ENCODE measurements at places on chromosomes 3 and 15. TPM values are rescaled to one million over a fixed set of nuclear protein-coding genes. Genes with fewer than 3 reads are reported as not detected.

DNA sequence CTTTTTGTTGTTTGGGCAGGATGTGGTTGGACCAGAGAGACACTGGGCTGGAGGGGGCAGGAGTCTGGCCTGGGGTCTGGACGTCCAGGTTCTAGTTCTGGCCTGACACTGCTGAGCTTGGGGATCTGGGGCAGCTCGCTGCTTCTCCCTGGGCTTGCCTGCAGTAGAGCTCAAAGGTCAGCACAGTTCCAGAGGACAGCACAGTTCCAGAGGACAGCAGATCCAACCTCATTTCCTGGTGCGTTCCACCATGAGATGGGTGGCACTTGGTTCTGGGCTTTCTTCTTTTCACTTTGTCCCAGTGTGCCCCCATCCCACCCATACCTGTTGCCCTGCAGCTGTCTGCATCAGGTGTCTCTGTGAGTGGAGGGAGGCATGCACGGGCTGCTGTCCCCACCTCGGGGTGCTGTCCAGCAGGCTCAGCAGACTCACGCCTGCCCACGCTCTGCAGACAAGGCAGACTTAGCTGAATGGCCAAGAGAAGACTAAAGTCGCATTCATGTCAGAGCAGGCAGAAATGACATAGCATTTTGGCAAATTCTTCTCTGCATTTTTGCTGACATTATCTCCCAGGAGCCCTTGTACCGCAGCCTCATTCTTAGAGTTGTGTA is 16.7 kb downstream of the CACNA2D3 start:
- peak; percentile 20 for DNase-seq

DNA sequence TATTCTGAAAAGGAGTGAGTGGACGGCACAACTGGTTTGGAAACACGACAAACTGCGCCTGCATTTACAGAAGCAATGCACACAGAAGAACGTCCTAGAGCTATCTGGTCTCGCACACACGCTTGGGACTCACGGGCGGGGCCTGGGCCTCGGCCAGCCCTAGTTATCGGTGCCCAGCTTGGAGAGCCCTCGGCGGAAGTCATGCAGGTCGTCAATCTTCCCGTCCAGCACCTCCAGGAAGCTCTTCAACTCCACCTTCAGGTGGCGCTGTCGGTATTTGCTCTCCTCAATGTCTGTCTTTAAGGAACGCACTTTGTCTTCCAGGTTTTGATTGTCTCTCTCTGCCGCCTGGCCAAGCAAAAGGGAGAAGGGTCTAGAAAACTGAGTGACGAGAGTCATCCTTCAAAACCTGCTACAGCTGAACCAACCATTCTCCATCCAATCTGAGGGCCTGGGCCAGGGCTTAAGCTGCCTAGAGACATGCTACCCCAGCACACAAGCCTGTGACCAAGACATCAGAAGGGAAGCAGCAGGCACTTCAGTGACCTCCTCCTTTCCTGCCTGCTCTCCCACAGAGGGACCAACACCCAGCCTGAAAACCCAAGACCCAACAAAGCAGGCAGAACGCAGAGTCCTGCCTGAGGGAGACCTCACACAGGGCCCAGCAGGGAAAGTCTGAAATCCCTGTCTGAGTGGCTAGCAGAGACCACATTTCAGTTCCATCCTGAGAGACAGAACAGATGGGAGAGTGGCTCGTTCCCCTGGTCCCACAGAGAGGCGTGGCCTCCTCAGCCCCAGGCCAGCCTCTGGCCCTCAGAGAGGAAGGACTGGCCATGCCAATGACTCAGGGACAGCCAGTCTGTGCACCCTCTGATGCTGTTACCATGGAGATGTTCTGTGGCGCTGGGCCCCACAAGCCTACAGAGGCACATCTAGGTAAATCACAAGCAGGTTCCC is 40.4 kb downstream of the WHAMM start:
- DNase-seq, result peak; percentile 88

DNA sequence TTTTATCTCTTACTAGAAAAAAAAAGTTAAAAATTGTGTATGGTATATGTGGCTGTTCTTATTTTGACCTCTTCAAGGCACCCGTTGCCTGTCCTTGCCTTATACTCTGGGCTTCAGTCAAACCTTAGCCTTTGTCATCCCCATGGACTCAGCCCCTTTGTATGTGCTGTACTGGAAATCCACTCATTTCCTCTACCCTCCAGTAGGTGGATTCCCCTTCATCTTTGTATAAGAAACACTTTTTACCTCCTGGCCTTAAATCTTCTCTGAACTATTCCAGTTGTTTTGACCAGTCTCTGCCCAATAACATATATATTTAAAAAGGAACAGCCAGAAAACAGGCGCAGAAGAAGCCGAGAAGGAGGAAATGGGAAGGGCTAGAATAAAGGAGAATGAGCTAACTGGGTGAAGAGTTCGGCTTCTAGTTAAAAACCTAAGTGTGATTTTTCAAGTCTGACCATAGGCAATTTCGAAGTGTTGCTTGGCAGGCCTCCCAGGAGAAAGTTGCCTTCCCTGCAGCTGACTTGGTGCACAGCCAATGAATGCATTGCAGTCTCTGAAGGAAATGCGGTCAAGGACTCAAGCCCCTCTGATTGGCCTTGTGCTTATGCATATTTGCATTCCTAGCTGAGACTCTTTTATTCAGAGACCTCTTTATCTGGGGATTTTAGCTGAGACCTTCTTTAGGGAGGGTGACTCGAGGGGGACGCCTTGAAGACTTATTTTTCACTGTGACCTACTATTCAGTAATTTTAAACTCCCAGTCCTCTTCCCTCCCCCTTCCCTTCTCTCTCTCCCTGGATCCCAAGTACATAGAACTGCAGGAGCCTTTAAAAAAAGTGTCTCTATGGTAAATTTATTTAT is 277.4 kb downstream of the ROBO1 start:
- DNase-seq, result peak; percentile 17

DNA sequence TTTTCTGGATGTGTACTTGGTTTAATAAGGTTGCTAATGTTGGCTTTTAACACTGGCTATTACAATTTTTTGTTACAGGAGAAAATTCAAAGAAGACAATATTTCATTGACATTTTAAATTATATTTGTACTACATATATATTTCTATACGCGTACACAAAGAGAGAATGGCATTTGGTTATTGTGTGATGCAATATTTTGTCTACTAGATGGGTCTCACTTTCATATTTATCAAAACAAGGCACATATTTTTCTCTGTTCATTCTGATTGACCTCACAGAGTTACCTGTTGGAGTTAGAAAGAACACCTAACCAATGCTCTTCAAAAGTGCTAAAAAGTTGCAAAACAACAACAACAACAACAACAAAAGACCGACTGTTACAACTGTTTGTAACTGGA is 50.2 kb upstream of the VGLL3 start:
- DNase-seq, result no peak

ST3GAL6 gene
- 7.6 TPM for polyA plus RNA-seq

HIGD1A gene
- 307 TPM for polyA plus RNA-seq

ZMYND10 gene
- polyA plus RNA-seq, result 2.5 TPM

EPHB3 gene
- polyA plus RNA-seq, result 15.9 TPM

DNA sequence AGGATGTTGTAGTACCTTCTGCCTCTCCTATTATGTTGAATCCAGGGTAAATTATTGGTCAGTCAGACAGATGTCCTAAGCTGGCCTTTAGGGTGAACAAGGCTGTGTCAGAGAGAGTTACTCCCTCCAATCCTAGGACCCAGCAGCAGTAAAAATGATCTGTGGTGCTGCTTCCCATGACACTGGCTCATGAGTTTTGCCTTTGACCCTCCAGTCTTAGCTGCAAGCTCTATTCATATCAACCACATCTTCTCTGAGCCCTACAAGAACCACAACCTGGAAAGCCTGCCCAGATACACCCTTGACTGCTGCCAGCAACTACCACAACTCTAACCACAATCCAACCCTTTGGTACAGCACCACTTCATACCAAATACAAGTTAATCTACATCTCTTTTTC is 27.2 kb upstream of the PHLDB2 start:
- DNase-seq, result no peak

TMEM158 gene
- polyA plus RNA-seq, result 0.27 TPM

SCAMP5 gene
- 39.5 TPM for polyA plus RNA-seq

PLCH1 gene
- 2.5 TPM for polyA plus RNA-seq

AQP9 gene
- polyA plus RNA-seq, result 0.03 TPM

- DNase-seq, result peak; percentile 51
These were observed 10.2 kb downstream of the MRPS22 start for GRCh38 chr3:139353920-139354556.

Data from small intestine (tissue), 16 donors.